ENCODE measurements at places on chromosomes 5 and 9. TPM values are rescaled to one million over a fixed set of nuclear protein-coding genes. Genes with fewer than 3 reads are reported as not detected.

Gene SLCO6A1
- not detected for total RNA-seq

DNA sequence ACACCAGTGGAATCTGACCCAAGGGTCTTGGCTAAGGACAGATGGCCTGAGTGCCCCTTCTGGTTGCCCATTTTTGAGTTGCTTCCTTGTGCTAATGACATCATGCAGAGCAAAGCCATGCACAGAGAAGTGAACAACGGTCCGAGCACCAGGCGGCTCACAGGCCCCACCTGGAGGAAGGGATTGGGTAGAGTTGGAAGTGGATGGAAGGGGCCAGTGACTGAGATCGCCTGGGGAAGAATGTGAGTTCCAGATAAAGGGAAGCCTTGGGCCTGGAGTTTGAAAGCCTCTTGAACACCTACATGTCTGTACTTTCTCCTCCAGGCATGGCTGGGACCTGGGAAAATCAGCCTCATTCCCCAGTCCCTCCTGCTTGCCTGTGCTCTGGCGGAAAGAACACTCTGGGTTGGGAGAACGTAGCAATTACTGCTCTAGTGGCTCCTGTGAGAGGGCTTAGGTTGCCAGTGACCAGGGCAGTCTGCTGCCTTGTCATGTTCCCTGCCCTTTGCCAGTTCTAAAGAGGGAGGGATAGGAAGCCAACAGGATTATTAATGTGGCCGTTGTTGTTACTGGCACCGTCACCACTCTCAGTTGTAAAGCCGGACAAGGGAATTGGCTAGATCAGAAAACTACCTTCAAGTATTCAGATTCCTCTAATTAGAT is 62.5 kb upstream of the PTPN3 start:
- H3K4me1 ChIP-seq: no peaks in the 10 kb centered on the region
- H3K36me3 ChIP-seq: no peaks in the 10 kb centered on the region
- DNase-seq: no peak
- peaks cover 31% of the 10 kb centered on the region for H3K27me3 ChIP-seq

DNA sequence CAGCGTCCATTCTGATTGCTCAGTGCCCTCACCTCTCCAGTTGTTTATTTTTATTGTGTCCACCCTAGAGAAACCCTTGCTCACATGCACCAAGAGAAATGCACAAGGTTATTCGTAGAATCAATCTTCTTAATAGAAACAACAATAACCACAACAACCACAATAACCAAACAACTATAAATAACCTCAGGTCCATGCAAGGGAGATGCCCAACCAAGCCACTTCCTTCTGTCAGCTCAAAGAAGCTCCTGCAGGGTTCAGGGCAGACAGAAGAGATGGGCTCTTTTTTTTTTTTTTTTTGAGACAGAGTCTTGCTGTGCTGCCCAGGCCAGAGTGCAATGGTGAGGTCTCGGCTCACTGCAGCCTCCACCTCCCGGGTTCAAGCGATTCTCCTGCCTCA is 14.9 kb upstream of the TCOF1 start:
- H3K4me1 ChIP-seq: no peaks in the 10 kb centered on the region
- no peak overlapping the region for H3K4me3 ChIP-seq
- H3K36me3 ChIP-seq: no peaks in the 10 kb centered on the region

Gene TMEM171
- 8.0 TPM for total RNA-seq

- no peak for DNase-seq
- no peaks in the 10 kb centered on the region for H3K36me3 ChIP-seq
- H3K4me1 ChIP-seq: no peaks in the 10 kb centered on the region
- no peak overlapping the region for H3K27ac ChIP-seq
- no peak overlapping the region for H3K4me3 ChIP-seq
These were observed 893.2 kb downstream of the DTWD2 start for GRCh38 chr5:118095115-118095514.

GRCh38 chr9:126885131-126885641 is 24.7 kb downstream of the ZBTB34 start:
- no peaks in the 10 kb centered on the region for H3K4me1 ChIP-seq
- no peak overlapping the region for H3K4me3 ChIP-seq
- H3K27me3 ChIP-seq: no peaks in the 10 kb centered on the region
- no peak overlapping the region for H3K27ac ChIP-seq
- DNase-seq: no peak

Gene DND1
- total RNA-seq: not detected

GRCh38 chr5:60457233-60457632 is 242.7 kb downstream of the DEPDC1B start:
- no peaks in the 10 kb centered on the region for H3K36me3 ChIP-seq
- no peaks in the 10 kb centered on the region for H3K27me3 ChIP-seq
- no peak overlapping the region for H3K4me3 ChIP-seq
- H3K4me1 ChIP-seq: no peaks in the 10 kb centered on the region
- no peak overlapping the region for H3K27ac ChIP-seq

- H3K4me1 ChIP-seq: peaks cover 4% of the 10 kb centered on the region
- H3K27me3 ChIP-seq: peaks cover 5% of the 10 kb centered on the region
- no peaks in the 10 kb centered on the region for H3K36me3 ChIP-seq
These were observed 80.2 kb downstream of the FGF18 start for GRCh38 chr5:171499611-171500010.

GRCh38 chr5:16794269-16794913 is 141.7 kb downstream of the MYO10 start:
- H3K27me3 ChIP-seq: no peaks in the 10 kb centered on the region
- H3K4me3 ChIP-seq: no peak overlapping the region
- H3K27ac ChIP-seq: no peak overlapping the region
- peaks cover 11% of the 10 kb centered on the region for H3K36me3 ChIP-seq
- no peak for DNase-seq
- H3K4me1 ChIP-seq: peaks cover 4% of the 10 kb centered on the region

DNA sequence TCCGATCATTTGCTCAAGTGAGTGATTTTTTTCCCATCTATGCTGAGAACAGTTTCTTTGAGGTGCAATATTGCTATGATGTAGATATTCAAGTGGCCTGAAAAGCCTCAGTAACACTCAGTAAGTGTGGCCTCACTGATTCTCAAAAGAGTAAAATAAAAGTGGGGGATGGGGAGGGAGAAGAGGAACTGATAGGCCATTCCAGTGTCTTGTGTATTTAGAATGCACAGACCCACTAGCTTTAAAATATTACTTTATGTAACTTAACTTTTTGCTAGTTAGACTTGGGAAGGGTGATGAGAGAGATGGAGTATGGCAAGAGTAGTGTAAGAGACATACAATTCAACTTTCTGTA is 79.5 kb upstream of the ZNF608 start:
- H3K27me3 ChIP-seq: no peaks in the 10 kb centered on the region
- no peaks in the 10 kb centered on the region for H3K36me3 ChIP-seq
- H3K27ac ChIP-seq: no peak overlapping the region
- H3K4me3 ChIP-seq: no peak overlapping the region
- no peaks in the 10 kb centered on the region for H3K4me1 ChIP-seq

Gene AGTPBP1
- total RNA-seq: 14.4 TPM

DNA sequence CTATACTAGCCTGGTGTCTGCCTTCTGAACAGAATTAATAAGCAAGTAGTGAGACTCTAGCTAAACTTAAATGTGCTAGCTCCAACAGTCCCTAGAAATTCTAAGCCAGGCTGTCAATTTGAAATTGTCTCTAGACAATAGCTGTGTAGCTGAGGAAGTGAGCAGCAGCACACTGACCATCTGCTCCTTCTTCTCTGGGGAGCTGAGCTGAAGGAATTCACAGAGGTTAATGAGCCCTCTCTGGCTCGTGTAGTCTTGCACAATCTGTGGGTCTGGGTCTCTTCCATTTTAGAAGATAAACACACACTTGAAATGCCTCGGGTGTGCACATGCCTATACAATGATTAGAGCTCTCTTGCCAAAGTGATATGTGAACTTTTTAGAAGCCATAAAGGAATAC is 63.5 kb upstream of the BARX1 start:
- no peak overlapping the region for H3K27ac ChIP-seq
- peaks cover 4% of the 10 kb centered on the region for H3K27me3 ChIP-seq
- H3K4me1 ChIP-seq: peaks cover 13% of the 10 kb centered on the region
- H3K4me3 ChIP-seq: no peak overlapping the region
- no peaks in the 10 kb centered on the region for H3K36me3 ChIP-seq

Gene TCF7
- 2.9 TPM for total RNA-seq

Measured in osteoblast (primary cell).